ENCODE measurements at places on chromosomes 3 and 15.

GRCh38 chr3:129087138-129087702 lies 26.6 kb downstream of the GP9 start:
- DNase-seq = no peak

GRCh38 chr15:101490922-101491733 lies 1.6 kb upstream of the PCSK6 start:
- DNase-seq = no peak

DNA sequence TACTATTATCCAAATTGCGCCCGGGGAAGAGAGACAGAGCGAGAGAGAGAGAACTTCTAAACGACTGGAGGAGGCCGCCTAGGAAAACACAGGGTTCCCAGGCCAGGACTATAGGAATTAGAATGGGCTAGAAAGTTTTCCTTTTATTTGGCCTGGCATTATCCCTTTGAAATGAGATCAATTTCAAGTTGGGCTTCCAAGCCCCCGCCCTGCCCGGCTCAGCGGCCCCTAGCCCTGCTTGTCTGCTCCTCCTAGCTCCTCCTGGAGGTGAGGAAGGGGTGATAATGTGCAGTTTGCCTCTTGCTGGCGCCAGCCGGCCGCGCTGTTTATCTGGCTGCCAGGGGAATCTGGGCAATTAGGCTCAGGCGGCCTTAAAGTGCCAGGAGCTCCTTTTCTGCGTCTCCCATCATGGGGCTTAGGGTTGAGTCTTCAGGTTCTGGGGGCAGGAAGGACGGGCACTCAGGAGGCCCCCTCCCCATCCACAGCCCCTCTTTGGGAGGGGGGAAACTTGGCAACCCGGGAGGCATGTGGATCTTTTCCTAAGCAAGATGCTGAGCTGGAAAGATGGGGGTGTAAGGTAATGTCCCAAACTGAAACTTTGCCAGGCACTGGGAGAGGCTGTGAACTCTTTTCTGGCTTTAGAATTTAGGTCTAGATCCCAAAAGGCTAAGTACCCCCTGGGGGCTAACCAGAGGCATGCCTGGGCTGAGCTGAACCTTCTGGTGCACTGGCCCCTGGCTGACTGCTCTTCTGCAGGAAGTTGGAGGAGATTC lies 5.5 kb downstream of the SMAD6 start:
- no peak for DNase-seq

GRCh38 chr3:11494131-11494916 lies 149.4 kb downstream of the VGLL4 start:
- no peak for DNase-seq

GRCh38 chr3:12393894-12394293 lies 90.4 kb upstream of the TSEN2 start:
- DNase-seq = no peak

DNA sequence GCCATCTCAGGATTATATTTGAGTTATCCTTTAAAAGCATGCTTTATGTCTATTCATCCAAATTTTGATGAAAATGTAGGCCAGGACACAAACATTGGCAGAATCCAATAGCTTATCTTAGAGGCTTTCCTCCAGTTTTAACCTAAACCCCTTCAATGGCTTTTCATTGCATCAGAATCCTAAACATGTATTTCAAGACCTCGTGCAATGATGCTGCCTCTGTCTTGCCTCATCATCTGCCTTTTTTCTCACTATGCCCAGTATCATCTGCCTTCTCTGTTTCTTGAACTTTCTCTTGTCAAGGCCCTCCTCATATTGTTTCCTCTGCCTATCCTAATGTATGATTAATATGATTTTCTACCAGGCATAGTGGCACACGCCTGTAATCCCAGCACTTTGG lies 76.1 kb upstream of the MAP4 start:
- no peak for DNase-seq

DNA sequence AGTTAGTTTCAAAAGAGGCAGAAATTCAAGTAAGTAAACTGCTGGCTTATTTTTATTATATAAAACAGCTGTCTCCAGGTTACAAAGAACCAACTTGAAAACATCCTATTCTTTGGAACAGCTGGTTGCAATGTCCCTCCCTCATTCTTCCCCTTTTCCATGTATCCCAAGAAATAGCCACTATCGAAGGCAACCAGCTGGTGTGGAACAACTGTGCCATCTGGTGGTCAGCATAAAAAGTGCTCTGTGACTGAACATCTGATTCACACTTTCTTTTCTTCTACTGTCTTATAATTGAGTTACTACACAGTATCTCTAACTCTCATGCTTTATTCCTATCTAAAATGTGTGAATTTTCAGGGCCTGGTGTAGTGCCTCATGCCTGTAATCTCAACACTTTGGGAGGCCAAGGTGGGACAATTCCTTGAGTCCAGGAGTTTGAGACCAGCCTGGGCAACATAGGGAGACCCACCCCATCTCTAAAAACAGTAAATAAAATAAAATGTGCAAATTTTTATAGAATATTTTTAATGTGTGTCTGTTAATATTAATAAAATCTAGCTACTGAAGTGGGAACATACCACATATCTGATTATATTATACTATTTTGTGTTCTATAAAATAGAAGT lies 9.6 kb downstream of the OSBPL11 start:
- no peak for DNase-seq

DNA sequence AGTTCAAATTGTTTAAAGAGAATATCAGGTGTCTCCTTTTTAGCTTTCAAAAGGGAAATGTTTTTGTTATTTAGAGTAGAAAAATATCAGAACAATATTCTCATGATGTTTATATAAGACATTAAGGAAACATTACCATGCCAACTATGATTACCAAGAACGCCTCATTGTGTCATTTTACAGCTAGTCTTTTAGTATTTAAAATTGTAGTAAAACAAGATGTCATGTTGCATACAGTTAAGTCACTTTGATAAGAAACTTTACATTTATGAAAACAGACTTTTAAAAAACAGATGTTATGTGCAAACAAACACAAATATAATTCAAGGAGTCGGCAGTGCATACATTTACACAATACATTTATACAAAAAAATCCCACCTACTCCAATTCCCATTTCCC lies 4.4 kb downstream of the PLSCR4 start:
- no peak for DNase-seq

DNA sequence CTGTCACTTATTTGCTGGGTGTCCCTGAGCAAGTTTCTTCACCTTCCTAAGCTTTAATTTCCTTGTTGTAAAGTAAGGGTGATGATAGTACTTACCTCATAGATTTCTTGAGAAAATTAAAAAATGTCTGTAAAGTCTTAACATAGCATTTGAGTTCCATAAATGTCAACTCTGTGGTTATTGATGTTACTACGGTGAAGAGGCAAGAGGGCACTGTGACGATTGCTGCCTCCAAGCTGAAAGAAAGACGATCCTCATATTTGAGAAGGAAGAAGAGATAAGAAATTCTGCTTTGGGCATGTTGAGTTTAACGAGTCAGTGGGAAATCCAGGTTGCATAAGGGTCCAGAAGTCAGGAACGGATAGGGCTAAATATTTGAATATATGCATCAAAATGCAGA lies 240.8 kb upstream of the ZPLD1 start:
- DNase-seq = no peak

DNA sequence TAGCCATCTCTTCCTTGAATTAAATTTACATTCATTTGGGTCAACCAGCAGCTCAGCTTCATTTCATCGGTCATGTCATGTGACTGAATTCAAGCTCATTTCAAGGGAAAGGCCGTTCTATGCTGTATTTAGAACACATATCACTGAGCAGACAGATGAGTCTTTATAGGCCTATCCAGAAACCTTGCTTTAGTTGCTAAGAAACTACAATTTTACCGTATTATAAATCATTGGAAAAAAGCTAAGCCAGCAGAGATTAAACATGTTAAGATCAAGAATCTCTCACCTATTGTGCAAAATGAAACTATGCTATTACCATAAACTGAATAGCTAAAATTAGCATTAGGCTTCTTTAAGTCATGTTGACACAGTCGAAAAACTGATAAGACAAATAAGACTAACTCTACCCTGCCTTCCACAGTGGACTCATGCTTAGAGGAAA lies 2.2 kb downstream of the NPTN start:
- DNase-seq = no peak

DNA sequence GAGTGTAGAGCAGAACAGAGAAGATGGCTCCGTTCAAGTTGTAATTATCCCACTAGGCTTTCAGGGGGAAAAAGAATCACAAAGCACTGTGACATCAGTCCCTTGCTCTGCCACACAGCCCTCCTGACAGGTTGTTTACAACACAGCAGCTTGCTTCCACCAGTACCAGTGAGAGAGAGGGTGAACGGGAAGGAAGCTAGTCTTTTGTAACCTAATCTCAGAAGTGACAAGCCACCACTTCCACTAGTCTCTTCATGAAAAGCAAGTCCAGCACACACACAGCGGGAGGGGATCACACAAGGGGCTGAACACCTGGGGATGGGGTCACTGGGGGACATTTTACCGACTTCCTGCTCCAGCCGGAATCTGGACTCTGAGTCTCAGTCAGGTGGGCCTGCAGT lies 86.3 kb downstream of the FAM81A start:
- DNase-seq = no peak

- no peak for DNase-seq
Measured at GRCh38 chr3:105284876-105285275, 81.8 kb upstream of the ALCAM start.

GRCh38 chr15:29942548-29942947 lies 120.3 kb upstream of the TJP1 start:
- DNase-seq = no peak
